Activated CD4-positive, alpha-beta memory T cell treated with anti-CD3 and anti-CD28 coated beads for 36 hours (primary cell): ENCODE measurements at places on chromosomes 2 and 18.

DNA sequence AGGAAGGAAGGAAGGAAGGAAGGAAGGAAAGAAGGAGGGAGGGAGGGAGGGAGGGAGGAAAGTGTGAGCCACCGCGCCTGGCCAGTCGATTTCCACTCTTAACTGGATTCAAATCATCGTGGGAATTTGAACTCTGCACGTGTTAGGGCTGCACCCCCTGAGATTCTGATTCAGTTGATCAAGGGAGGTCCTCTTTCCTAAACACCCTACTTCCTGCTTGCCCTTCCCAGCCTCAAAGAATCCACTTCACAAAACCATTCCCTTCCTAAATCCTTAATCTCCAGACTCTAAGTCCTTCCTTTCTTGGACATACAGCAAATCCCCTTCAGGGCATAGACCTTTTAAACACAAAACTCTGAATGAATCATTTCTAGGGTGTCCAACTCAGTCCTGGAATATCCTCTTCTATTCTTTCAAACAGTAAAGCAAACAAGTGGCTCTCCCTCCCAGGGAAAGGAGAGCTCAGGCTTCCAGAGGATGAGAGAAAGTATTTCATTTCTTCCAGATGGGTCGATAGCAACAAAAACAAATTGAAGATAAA lies 68.2 kb upstream of the MBOAT2 start:
- no peak for DNase-seq

DNA sequence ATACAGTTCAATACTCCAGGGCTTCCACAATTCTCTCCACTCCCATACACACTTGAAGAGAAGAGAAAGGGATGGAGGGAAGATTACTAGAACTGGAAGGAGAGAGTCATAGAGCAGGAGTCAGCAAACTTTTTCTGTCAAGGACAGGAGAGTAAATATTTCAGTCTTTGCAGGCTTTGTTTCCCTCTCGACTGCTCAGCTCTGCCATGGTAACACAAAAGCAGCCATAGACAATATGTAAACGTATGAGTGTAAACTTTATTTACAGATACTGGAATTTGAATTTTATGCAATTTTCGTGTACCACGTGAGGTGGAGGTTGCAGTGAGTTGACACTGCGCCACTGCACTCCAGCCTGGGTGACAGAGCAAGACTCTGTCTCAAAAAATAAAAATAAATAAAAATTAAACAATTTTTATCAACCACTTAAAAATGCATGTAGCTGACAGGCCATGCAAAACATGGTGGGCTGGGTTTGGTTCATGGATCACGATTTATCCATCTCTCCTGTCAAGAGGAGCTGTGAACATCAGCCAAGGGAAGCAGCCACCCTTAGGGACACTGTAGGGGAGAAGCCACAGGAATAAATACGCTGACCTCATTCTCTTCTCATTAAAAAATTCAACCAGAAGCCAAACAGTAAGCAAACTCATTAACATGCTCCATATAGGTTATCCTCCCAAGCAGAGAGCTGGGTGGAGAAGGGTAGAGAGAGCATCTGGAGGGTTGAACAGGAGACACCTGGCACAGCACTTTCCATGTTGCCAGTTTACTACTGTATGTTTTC lies 266.4 kb upstream of the FN1 start:
- no peak for DNase-seq

DNA sequence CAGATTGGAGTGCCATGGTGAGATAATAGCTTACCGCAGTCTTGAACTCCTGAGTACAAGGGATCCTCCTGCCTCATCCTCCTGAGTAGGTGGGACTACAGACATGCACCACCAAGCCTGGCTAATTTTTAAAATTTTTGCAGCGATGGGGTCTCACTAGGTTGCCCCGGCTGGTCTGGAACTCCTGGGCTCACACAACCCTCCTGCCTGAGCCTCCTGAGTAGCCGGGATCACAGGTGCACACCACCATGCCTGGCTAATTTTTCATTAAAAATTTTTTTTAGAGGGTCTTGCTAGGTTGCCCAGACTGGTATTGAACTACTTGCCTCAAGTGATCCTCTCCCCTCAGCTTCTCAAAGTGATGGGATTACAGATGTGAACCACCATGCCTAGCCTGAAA lies 27.8 kb downstream of the RAB31 start:
- no peak for DNase-seq

DNA sequence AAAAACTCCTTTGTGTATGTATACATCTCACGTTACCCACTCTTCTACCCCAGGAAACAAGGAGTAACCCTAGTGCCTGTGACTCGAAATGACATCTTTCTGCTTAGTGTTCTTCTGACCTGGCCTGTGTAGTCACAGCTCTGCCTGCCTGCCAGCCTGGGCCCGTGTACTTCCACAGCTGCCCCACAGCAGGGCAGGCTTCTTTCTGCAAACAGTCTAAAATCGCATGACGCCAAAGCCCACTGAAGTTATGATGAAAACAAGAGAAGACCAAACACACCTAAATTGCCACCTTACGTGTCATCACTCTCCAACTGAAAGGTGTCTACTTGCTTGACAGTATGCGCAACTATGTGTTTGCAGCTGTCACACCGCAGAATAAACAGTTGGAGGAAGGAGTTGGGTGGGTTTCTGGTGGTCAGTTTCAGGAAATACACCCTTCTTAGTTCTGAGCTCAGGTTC lies 1.5 kb downstream of the GAREM1 start:
- peak; percentile 19 for DNase-seq

- DNase-seq: peak; percentile 36
These were observed 7.5 kb downstream of the PUM2 start for GRCh38 chr2:20343128-20343527.

DNA sequence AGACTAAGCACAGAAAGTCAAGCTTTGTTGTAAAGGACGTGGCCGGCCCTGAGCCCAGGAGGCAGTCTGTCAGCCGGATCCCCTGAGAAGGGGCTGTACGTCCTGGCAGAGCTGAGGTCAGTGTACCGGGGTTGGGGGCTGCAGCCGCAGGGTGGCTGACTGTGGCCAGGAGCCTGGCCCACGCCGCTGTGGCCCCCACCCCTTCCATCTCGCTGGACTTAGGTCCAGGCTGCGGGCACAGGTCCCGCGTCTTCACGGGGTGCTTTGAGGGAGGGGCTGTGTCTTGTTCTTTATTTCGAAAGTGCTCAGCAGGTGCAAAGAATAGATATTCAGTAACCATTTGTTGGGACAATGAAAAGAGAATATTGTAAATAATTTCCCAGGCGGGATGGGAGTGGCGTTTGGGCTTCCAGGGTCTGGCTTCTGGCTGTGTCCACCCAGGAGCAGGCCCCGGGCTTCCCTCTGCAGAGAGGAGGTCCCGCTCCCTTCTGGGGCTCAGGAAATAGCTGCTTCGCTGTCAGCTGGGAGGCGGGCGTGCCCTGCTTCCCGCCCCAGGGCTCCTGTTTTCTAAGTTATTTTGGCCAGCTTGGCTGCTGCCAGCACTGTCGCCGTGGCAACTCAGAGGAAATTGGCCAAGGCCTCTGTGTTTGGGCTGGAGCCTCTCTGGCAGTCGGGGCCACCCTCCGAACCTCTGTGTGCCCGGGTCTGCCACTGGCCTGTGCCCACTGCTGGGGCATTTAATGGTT lies 7.4 kb downstream of the NFATC1 start:
- peak; percentile 48 for DNase-seq

- no peak for DNase-seq
These were observed 24.7 kb downstream of the STEAP3 start for GRCh38 chr2:119248311-119248710.

GRCh38 chr2:62200868-62201267 lies 5.0 kb downstream of the B3GNT2 start:
- no peak for DNase-seq

DNA sequence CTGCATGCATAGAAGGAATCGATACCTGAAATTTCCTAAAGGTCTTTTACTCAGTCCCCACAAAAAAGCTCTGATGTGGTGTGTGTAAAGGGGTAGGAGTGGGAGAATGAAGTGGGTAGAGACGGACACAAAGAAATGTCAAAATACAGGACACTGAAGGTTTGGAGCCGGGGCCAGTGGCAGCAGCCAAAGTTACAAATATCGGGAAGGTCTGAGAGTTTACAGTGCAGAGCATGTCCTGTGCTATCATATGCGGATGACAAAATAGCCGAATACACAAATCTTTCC lies 89.9 kb upstream of the STON1 start:
- DNase-seq: no peak

GRCh38 chr2:148483665-148484064 lies 160.9 kb upstream of the EPC2 start:
- no peak for DNase-seq

DNA sequence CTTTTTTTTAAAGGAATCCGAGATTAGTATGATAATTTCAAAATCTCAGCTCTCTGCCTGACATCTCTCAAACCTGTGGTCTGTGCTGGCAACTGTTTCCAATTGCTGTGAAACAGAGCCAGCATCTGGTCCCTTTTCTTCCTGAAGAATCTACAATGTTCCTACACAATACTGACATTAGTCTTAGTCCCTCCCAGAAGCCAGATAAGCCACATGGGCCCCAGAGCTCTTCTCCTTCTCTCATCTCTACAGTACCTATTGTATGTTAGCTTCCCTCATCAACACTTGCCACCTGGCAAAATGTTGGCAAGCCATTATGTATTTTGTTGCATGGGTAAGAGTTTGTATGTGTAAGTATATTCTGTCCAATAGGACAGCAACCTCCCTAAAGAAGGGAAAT lies 62.9 kb upstream of the CDKL4 start:
- no peak for DNase-seq

GRCh38 chr2:30213326-30213725 lies 18.0 kb upstream of the LBH start:
- no peak for DNase-seq

DNA sequence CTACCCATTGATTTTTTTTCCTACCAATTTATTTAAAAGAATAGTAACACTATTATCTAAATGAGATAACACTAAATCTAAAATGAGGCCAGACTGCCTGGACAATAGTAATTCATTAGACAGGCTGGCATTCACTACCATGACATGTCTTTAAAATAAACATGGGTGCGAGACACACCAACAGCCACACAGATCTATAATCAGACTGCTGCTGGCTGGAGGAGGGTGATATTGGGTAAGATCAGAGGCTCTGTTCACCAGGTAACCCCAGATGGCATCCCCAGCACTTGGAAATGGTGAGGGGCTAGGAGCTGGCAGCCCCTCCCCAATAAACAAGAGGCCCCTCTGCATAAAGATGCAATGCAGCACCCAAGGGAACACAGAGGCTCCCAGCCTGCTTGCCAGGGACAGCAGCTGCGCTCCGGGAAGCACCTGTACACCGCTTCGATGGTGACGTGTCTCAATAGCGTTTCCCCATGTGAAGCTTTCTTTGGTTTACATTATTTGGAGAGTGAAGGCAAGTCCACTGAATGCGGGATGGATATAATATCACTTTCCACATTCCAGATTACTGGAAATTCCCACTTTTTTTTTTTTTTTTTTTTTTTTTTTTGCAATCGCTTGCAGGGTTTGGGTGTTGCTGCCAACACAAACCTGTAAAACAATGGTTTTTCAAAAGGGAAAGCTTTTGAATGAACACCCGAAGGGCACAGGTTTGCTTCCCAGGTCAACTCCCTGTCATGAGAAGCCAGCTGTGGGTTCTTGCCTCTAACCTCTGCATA lies 159.0 kb downstream of the ZNF516 start:
- DNase-seq: no peak

- DNase-seq: no peak
These were observed 981.2 kb upstream of the KLHL29 start for GRCh38 chr2:22403748-22404147.

DNA sequence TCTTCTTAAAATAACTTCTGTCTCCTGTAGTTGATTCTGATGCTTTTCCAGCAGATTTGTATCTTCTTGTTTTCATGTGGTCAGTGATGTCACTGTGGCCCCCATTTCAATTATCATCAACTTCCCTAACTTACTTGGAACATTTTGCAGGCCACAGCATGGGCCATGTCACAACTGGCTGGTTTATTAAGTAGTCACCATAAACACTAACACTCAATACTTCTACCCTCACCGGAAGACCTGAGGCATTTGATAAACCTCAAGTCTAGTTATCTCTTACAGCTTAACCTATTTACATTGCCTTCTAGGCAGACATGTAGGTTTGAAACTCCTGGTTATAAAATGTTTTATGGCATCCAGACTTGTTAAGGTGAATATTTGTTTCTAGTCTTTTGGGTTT lies 37.4 kb upstream of the PROKR1 start:
- DNase-seq: no peak

- no peak for DNase-seq
These were observed 450.6 kb upstream of the ST6GAL2 start for GRCh38 chr2:107336526-107336925.
